ENCODE measurements at places on chromosomes 3 and 15.
A peak's percentile ranks its signal among the peaks of the same experiment; 100 is the strongest.

DNA sequence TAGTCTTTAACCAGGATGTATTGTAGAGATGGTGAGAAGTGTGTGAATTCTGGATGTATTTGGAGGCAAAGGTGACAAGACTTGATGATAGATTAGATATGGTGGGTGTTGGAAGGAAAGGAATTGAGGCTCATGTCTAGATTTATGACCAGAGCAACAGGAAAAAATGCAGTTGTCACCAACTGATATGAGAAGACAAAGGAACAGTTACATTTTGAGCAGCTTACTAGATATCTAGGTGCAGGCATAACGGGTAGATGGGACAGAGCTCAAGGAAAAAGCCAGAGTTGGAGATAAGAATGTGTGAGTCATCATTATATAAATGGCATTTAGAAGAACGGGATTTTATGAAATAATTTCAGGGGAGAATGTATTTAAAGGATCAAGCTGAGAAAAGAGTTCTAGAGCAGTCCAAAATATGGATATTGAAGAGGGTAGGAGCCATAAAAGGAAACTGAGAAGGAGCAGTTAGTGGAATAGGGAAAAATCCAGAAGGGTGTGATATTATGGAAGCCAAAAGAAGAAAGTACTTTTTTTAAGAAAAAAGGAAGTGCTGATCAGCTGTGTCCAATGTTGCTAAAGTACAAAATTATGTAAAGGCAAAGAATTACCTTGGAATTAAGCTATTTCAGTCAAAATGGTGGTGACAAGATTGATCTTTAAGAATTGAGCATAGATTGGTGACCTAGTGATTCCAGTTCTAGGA lies 262.5 kb downstream of the CGGBP1 start:
- no peak for DNase-seq

DNA sequence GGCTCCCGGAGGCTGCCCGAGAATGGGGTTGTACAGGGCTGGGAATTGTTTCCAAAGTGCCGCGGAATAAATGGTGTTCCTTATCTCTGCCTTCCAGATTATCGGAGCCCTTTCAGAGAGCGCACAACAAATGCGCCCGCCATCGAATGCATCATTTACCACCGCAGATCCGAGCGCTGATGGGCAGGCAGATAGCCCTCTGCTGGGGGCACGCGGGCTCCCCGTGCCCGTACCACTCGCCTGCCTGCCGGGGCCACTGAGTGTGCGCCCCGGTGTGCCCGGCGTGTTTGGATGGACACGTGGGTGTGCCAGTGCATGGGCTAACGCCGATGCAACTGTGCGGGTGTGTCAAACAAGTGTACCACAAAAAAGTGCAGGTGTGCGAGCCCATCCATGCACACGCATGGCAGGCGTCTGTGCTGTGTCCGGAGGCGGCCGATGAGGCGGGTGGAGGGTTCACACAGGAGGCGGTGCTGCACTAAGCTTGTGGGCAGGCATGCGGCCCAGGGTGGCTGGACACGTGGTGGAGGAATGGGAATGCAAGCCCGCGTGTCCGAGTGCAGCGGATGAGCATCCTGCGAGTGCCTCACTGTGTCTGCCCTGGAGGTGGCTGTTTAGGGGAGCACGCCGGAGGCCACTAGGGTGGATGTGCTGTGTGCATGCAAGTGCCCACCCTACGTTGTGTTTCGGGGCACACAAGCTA lies 3.8 kb upstream of the GATA2 start:
- peak; percentile 78 for DNase-seq

DNA sequence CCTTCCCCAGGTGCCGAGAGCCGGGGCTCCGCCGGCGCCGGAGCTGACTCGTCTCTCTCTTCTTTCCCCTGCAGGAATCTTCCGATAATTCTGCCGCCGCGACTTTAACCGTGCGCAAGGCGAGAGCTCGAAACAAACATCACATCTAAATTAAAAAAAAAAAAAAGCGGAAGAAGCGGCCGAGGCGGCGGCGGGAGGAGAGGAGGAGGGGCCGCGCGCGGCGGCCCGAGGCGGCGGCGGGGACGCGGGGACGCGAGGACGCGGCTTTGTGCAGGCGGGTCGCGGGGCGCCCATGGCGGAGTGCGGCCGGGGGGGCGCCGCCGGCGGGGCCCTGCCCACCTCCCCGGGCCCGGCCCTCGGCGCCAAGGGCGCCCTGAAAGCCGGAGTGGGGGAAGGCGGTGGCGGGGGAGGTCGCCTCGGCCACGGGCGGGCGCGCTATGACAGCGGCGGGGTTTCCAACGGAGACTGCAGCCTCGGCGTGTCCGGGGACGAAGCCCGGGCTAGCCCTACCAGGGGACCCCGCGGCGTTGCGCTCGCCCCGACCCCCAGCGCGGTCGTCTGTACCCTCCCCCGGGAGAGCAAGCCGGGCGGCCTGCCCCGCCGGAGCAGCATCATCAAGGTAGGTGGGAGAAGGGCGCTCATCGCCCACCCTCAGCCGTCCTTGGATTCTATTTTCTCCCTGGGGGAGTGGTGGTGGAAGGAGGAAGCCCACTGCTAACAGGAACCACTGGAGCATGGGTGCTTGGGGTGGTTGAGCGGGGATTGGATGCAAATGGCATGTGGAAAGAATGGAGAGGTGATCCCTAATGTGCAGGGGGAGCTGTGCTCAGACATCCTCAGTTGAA lies at the start of gene PLCL2:
TSS of gene PLCL2 (plus strand) at position 208 of the 845 bp plus-strand sequence. CDS start at position 293, 85 bp downstream.
- peak; percentile 61 for DNase-seq

GRCh38 chr15:51781506-51781905 lies 30.1 kb downstream of the TMOD2 start:
- DNase-seq: no peak

DNA sequence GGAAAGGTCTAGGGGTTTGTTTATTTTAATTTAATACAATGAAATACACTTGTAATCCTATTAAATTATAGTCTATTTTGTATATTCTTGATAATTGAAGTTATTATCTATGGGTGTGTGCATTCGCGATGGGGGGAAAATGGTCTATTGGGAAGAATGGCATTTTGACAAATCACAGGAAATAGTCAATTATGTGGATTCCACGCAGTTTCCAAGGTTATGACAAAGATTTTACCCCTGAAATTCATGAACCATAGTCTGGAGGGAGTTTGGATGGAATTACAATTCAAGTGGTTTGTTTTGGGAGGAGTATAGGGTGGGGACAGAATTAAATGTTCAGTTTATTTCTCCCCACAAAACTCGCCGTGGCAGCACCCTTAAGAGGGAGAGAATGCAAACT lies 66.5 kb downstream of the RBMS3 start:
- DNase-seq: no peak

DNA sequence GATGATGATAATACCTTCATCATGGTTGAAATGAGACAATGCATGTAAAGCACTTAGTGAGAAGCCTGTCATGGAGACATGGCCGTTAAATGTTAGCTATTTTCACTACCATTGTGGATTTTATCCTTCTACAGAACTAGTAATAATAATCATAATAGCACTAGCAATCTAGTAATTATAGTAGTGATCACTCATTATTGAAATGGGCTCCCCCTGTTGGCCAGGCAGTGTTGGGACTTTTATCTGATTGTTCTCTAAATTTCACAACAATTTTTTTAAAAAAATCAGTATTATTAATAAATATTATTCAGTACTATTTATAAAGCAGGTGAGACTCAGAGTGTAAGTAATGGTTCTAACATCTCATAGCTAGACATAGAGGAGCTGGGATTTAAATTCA lies 396.3 kb downstream of the IL5RA start:
- no peak for DNase-seq

DNA sequence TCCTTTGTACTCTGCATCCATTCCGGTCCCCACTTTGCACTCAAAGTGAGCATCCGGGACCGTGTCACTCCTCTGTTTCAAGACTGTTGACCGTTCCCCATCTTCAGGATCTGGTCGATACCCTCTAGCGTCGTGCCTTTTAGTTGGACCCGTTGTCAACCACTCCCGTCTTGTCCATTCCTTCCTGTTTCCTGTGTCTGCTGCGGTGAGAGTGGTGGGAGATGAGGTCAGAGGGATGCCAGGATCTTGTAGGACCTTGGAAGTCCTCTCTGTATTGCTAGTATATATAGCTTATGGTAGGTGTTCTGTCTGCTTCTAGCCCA lies 624 bp downstream of the BRK1 start:
- no peak for DNase-seq

- no peak for DNase-seq
These were observed 220.5 kb upstream of the LRRN1 start for GRCh38 chr3:3578718-3579117.

DNA sequence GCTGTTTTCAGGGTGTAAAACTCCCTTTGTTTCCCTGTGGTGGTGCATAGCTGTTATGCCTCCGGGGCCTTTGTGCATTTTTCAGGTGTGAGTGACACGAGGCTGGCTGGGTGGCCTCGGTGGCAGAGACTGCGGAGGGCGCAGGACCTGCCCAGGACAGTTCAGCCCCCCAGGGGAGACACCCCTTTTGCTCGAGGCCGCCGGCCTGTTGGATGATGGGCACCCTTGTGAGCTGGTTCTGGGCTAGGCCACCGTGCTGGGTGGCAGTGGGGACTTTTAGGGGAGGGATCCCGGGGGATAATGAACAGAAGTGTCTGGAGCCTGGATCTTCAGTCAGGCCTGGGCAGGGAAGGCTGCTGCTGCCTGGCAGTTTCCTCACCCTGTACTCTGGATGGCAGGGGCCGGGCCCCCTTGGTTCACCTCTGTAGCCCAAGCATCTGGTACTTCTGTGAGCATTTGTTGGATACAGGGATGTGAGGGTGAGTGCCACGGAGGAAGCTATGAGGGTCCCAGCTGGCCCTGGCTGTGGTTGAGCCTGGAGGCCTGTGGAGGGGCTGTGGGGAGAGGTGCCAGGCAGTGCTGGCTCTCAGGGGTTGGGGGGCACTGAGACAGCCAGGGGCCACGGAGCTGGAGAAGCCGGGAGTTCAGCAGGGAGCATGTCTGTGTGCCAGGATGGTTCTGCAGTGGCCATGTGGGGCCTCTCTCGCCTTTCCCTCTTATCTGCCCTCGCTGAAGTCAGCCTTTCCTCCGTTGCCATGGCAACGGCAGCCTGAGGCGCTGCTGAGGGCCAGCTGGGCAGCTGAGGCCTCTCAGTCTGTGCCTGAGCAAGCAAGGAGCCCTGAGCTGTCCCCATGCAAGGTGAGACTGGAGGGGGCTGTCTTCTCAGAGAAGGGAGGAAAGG lies 49.0 kb downstream of the KY start:
- peak; percentile 86 for DNase-seq

- DNase-seq: no peak
These were observed 35.9 kb downstream of the SLC6A6 start for GRCh38 chr3:14438262-14438661.

- DNase-seq: peak; percentile 20
These were observed 1.1 kb downstream of the SLCO2A1 start for GRCh38 chr3:134028486-134029255.

GRCh38 chr3:142958707-142959106 lies 4.8 kb downstream of the PAQR9 start:
- no peak for DNase-seq

DNA sequence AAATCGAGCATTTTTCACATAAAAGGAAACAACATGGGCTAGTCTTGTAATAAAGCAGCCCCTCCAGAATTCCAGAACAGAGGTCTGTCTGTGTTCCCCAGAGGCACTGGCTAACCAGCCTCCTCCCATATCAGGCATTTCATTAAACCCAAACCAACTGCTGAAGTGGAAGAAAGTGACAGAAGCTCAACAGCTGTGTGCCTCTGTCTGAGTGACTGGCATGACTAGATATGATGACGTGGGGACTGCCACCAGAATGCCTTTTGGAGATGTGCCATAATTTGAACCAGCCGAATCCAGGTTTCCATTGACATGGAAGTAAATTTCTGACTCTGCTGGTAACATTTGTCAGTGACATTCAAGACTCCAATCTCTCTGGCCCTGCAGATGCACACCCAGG lies 8.7 kb downstream of the LIMD1 start:
- DNase-seq: no peak

DNA sequence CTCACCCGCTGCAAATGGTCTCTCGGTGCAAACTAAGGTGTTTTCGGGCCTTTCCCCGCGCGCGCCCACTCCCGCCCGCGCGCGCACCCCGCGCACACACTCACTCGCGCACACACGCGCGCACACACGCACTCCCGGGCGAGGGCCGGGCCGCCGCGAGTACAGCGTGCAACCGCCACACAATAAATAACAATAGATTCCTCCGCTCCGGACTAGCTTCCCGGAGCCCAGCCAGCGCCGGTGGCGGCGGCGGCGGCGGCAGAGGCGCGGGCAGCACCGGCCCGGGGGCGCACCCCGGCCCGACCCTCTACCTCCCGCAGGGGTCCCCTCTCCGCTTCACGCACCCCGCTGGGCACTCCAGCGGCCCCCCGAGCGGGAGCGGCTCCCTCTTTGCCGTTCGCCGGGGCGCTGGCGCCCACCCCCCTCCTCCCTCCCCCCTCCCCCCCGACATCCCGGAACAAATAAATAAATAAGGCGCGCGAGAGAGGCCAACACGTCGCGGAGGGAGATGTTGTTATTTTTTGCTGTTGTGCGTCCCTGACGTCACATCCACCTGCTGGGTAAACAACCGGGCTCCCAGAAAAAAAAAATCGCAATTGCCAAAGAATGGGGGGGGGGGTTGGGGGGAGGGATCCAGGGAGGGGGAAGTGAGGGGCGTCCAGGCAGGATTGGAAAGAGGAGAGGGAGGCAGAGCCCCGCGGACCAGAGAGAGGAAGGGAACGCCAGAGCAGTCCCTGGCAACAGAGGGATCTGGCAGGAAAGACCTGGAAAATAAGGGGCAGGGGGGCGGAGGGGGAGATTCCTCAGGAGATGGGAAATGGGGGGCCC lies at the start of gene FOXP1:
TSS of gene FOXP1 (minus strand) at position 163 of the 828 bp plus-strand sequence. CDS start 385,347 bp downstream, outside the sequence.
- peak; percentile 47 for DNase-seq

DNA sequence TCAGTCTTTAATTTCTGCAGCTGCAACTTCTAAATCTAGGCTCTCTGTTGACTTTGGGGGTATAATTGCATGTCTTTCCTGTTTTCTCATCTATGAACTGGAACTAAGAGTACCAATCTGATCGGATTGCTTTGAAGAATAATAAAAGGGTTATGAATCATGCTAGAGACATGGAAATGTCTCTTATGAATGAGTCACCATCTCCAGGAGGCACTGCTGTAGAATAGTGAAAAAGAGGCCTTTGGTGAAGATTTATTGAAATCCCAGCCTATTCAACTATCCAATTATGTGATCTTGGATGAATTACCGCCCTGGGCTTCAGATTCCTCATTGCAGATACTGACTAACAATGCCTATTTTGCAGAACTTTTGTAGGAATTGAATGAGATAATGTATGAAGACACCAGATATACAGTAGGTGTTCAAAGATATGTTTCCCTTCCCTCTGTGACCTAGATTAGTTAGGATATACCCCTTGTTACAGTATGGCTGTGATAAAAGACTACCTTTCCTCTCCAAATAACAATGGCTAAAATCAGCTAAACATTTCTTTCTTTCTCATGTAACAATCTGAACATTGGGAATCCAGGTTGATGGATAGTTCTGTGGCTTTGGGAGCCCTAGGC lies 11.5 kb upstream of the CMTM8 start:
- peak; percentile 44 for DNase-seq

GRCh38 chr3:168952551-168952950 lies 711.0 kb downstream of the MECOM start:
- DNase-seq: peak; percentile 62

- peak; percentile 78 for DNase-seq
These were observed 66.5 kb downstream of the MAGEF1 start for GRCh38 chr3:184645336-184645735.

DNA sequence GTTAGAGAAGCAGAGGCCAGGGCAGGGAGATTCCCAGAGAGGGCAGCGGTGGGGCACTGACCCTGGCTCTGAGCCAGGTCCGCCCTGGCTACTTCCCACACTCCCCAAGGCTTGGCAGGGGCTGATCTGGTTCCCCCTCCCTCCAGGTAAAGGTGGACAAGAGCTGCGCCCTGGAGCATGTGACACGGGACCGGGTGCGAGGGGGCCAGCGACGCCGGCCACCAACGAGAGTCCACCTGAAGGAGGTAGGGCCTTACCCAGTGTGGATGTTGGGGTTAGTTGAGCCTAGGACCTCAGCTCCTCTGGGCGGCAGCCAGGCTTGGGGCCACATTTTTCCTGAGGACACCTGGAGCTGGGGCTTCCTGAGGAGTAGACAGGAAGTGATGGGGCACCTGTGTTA lies 19.6 kb downstream of the PLEKHO2 start:
- no peak for DNase-seq

All from NCI-H1417 (cell line).